ENCODE measurements at places on chromosomes 12 and 14. TPM values are rescaled to one million over a fixed set of nuclear protein-coding genes. Genes with fewer than 3 reads are reported as not detected.

The KLRB1 gene
- 2.3 TPM for total RNA-seq

The HOXC6 gene
- 1.5 TPM for total RNA-seq

The KRT75 gene
- not detected for total RNA-seq

GRCh38 chr12:69052613-69053408 is 119.8 kb upstream of the CPM start:
- no peak for DNase-seq

The TBC1D30 gene
- 3.9 TPM for total RNA-seq

DNA sequence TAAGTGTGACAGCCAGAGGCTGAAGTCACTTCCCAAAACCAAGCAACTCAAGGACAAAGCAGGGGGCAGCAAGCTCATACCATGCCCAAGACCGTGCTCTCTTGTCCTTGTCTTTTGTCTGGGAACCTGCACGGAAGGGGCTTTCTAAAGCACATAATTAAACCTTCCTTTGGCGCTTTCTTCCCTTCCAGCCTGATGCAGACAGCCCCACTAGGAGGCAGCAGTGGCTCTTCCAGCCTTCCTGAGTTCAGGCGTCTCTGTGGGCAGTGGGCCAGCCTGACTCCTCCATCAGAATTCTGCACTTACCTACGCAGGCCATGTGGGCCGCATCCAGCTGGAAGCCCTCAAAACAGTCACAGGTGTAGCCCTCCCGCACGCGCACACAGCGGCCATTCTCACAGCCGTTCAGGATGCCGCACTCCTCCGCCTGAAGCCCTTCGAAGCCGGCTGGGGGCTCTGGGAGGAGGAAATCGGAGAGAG is 7.6 kb downstream of the ISCA2 start:
- DNase-seq: peak; percentile 57

The SCN8A gene
- 2.6 TPM for total RNA-seq

- DNase-seq: no peak
These were observed 83.5 kb downstream of the MAP1LC3B2 start for GRCh38 chr12:116642683-116643082.

DNA sequence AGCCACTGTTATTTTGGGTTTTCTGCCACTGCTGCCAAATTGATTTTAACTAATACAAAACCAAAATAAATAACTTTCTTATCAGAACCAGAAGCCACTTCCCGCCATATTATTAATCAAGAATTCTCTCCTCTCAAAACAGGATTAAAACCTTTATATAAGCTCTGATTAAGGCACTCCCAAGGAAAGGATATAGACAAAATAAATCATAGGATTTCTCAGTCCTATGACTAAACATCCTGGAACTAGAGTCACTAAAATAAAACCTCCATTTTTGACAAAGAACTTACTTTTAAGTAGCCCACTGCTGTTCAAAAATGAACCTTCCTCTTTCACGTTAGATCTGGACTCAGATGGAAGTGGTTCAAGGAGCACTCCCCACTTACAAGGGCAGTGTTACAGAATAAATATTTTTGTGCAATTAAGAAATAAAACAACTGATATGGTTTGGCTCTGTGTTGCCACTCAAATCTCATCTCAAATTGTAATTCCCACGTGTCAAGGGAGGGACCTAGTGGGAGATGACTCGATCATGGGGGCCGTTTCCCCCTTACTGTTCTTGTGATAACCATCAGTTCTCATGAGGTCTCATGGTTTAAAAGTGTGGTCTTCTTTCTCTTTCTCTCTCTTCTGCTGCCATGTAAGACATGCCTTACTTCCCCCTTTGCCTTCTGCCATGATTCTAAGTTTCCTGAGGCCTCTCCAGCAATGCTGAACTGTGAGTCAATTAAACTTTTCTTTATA is 26.4 kb downstream of the GXYLT1 start:
- no peak for DNase-seq

DNA sequence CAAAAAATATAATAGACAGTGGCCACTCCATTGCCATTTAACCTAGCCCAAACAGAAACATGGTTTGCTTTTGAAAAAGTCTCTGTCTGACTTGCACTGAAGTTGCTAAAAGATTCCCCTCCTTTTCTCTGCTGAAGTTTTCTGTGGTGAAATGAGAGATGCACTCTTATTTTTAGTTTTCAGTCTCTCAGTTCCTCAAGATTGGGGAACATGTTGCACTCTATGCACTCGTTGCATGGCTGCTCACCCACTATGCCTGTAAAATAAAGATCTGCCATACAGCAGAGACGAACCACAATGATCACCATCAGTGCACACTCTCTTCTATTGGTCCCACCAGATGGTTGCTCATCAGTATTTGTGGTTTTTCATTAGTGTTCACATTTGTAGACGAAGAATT is 13.1 kb upstream of the DAAM1 start:
- no peak for DNase-seq

The ACRBP gene
- total RNA-seq: 1.1 TPM

DNA sequence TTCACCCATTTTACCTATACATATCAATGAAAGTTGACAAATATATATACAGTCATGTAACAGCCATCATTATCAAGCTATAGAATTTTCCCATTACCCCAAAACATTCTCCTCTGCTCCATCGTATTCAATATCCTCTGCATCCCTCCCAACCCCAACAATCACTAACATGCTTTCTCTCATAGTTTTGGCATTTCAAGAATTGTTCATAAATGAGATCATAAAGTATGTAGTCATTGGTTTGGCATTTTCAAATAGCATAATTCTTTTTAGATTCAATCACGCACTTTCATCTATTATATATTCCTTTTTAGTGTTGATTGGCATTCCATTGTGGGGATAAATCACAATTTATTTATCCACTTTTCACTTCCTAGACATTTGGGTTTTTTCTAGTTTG is 866.0 kb upstream of the TMEM132C start:
- DNase-seq: no peak

DNA sequence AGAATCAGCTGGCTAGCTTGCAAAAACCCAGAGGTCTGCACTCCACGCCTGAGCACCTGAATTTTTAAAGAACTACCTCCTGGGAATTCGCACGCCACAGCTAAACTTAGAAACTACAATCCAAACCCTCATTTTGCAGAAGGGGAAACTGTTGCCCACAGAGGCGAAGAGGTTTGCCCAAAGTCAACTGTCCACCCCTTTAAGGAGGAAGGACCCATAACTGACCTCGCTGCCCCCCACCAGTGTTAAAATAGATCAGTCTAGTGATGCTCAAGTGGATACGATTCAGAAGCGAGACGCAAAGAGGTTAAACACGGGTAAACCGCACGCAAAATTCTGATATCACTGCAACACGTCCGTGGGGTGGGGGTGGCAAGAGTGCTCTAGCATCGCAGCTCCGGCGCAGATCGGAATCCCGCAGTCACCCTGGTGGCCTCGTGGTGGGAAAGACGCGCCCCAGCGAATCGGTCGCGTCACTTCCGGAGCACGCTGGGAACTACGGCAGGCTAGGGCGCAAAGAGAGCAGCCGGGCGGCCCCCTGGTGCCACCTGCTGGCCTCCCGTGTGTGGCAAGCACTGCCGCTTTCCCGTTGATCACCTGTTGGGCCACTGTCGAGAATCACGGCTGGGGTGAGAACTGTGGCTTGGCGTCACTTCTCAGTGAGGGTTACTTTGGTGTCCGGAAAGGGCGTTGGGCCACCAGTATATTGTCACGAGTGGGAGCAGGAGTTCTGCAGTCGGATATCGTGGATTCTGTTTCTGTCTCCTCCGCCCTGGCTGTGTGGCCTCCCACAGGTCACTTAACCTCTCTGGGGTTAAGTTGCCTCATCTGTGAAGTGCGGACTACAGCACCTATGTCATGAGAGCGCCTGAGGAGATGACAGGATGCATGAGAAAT is at the start of gene ALKBH2:
TSS of gene ALKBH2 (minus strand) at position 451 of the 897 bp plus-strand sequence. CDS start 686 bp downstream, outside the sequence.
- peak; percentile 83 for DNase-seq

DNA sequence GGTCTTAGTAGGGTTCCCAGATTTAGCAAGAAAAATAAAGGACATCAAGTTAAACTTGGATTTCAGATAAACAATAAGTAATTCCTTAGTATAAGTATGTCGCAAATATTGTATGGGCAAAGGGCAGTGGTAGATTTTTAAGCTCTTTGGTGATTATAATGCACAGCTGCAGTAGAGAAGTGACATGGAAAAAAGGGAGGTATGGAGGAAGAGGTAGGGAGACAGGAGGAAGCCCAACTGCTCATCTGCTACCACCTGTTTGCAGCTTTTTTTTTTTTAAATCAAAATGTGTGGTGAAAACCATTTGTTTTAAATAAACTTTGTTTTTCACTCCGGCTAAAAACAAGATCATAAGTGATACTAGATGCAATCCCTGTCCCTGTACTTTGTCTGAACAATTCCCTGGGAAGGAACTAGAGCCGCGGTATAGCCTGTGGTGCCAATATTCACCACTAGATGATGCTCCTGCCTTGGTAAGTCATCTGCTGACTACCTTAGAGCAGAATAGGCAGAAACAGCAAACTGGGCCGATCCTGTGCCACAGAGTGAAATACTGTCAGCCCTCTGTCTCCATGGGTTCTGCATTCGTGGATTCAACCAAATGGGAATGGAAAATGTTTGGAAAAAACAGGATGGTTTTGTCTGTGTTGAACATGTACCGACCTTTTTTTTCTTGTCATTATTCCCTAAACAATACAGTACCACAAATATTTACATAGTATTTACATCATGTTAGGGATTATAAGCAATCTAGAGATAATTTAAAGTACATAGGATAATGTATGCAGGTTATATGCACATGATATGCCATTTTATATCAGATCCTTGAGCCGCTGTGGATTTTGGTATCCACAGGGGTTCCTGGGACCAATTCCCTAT is 62.4 kb upstream of the PLBD1 start:
- peak; percentile 37 for DNase-seq

The AGAP2 gene
- total RNA-seq: 1.4 TPM
